ENCODE measurements at places on chromosomes 12 and 14. TPM values are rescaled to one million over a fixed set of nuclear protein-coding genes. Genes with fewer than 3 reads are reported as not detected.

Gene RTL1
- not detected for total RNA-seq

Gene AMHR2
- total RNA-seq = not detected

Gene TXNRD1
- total RNA-seq = 82.8 TPM

Gene KSR2
- total RNA-seq = 0.02 TPM

Gene PMEL
- total RNA-seq = 0.59 TPM

Gene RGS6
- not detected for total RNA-seq

Gene GLTP
- total RNA-seq = 37.2 TPM

Gene KRT78
- not detected for total RNA-seq

Gene TMCC3
- total RNA-seq = 7.0 TPM

Gene FOXM1
- 49.9 TPM for total RNA-seq

Gene PRH2
- not detected for total RNA-seq

Gene ITGB7
- 1.0 TPM for total RNA-seq

Gene SSPN
- total RNA-seq = 0.21 TPM

Gene TMEM121
- 0.68 TPM for total RNA-seq

Gene ACVR1B
- total RNA-seq = 16.1 TPM

Gene ATF7IP
- 29.4 TPM for total RNA-seq

Gene GALNT16
- total RNA-seq = not detected

Gene ASCL1
- total RNA-seq = not detected

Gene RBM25
- total RNA-seq = 107 TPM

Gene RILPL2
- 2.6 TPM for total RNA-seq

Gene TGFB3
- total RNA-seq = 1.1 TPM

Gene C12orf60
- 2.2 TPM for total RNA-seq

Gene PHETA1
- 4.0 TPM for total RNA-seq

Gene AMN1
- 5.6 TPM for total RNA-seq

Gene TMTC1
- total RNA-seq = 100 TPM

Gene FBXO33
- 5.6 TPM for total RNA-seq

Gene GRIP1
- 8.2 TPM for total RNA-seq

Gene SERPINA5
- not detected for total RNA-seq

Gene KLRC2
- total RNA-seq = 1.9 TPM

Gene SCAF11
- total RNA-seq = 107 TPM
